Occipital lobe (tissue), 3 donors: ENCODE measurements at places on chromosomes 7 and 10. TPM values are rescaled to one million over a fixed set of nuclear protein-coding genes. Genes with fewer than 3 reads are reported as not detected.

- no peak for DNase-seq
Observed at GRCh38 chr7:71133856-71134255, 1.9 kb downstream of the GALNT17 start.

DNA sequence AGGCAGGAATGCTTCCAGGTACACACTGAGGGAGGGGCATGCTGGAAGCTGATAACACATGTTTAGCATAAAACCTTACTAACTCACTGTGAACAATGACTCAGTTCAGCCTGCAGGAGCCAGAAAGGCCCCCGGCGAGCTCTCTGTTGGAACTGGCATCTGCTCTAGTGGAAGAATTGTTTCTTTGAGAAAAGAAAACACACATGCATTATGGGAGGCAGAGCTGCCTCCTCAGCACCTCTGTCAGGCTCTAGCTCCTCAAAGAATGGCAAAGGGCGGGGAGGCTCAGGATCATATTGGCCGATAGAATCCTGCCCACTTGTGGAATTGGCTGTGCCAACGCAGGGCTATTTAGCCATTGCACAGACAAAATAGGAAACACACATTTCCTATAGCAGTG is 338.3 kb downstream of the CXCL12 start:
- DNase-seq: peak; percentile 21

DNA sequence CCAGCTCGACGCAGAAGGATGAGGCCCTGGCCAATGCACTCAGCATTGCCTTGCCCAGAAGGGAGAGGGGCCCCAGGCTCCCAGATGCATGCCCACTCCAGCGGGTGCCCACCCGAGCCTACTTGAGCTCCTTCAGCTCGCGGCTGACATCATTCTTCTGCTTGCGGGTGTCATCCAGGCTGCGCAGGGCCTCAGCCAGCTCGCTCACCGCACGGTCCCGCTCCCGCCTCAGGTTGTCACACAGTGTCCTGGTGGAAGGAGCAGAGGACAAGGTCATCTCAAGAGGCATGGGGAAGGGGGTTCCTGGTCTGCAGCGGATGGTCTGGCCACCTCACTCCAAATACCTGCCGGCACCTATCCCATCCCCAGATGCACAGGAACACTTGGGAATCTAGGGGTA is 92.8 kb downstream of the DLG5 start:
- no peak for DNase-seq

GRCh38 chr7:37709631-37710509 is 26.3 kb downstream of the GPR141 start:
- DNase-seq: no peak

PMS2 gene
- 28.7 TPM for total RNA-seq

WNT16 gene
- total RNA-seq: 1.2 TPM

GRCh38 chr10:96665306-96665705 is 55.0 kb downstream of the PIK3AP1 start:
- no peak for DNase-seq

NAT16 gene
- total RNA-seq: 1.2 TPM

LOXL4 gene
- 0.47 TPM for total RNA-seq

GRCh38 chr10:76278811-76279460 is 847.5 kb downstream of the LRMDA start:
- no peak for DNase-seq

GRCh38 chr10:77253147-77253545 is 384.5 kb downstream of the KCNMA1 start:
- DNase-seq: no peak

- DNase-seq: no peak
Observed at GRCh38 chr7:127844707-127845331, 186.4 kb downstream of the LRRC4 start.

GRCh38 chr10:78148216-78148960 is 114.7 kb downstream of the RPS24 start:
- no peak for DNase-seq

- no peak for DNase-seq
Observed at GRCh38 chr7:35802649-35803048, 1.8 kb downstream of the SEPTIN7 start.

GRCh38 chr7:111438369-111439289 is 123.7 kb downstream of the IMMP2L start:
- no peak for DNase-seq

BEND7 gene
- 4.8 TPM for total RNA-seq

C10orf53 gene
- not detected for total RNA-seq

DNA sequence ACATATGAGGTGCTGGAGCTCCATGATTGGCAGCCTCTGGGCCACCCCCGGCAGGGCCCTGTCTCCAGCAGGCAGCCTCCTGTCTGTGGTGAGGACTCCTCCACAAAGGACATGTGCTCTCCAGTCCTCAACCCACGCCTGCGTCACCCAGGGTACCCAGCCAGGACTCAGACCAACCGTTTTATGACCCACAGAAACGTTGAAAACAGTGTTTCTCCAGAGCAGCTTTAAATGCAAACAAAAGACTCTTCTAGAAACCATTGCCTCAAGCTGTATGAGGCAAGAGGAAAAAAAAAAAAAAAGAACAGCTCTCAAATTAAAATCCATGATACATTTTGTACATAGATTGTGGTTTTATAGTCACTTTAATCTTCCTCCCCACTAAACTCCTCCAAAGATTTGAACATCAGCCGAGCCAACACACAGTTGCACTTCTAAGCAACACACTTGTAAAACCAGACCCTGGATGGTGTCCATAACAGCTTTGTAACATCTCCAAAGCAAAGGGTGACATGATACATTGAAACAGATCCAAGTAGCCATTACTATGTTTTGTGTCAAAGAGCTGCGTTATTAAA is 175.0 kb upstream of the LYZL2 start:
- DNase-seq: no peak

DNA sequence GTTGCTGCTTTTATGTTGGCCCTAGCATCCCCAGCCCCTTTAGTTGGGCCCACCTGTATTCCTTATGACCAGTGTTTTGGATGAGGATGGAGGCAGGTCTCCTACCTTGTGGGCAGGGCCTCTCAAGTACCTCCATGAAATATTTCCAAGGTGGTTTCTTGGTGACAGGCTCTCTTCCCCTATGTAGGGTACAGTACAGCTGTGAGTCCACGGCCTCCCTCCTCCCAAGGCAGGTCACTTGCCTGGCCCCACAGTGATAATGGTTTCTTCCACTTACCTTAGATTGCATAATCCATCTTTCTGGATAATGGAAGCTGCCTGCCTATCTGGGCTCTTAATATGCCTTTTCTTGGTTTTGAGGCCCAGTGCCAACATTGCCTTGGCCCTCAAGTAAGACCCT is 110.4 kb downstream of the NT5C2 start:
- DNase-seq: no peak

- DNase-seq: no peak
Observed at GRCh38 chr7:96237040-96237439, 84.9 kb downstream of the SLC25A13 start.

GRCh38 chr7:155208681-155209477 is 88.8 kb upstream of the INSIG1 start:
- no peak for DNase-seq

- DNase-seq: no peak
Observed at GRCh38 chr10:34633374-34633773, 181.7 kb downstream of the PARD3 start.

- DNase-seq: no peak
Observed at GRCh38 chr10:76210211-76210610, 778.8 kb downstream of the LRMDA start.

DNA sequence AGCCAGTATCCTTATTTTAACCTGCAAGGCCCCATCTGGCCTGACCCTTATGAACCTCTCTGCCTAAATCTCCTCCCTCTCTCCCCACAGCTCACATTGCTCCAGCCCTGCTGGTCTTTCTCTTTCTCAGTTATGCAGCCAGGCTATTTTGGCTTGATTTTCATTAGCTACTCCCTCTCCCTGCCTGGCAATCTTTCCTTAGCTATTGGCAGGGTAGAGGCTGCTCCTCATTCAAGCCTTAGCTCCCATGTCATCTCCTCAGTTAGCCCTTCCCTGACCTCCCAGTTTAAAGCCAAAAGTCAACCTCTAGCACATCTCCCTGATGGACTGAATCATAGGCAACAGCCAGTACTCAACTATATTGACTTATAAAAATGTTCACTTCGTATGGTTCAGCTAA is 214.4 kb upstream of the CELF2 start:
- no peak for DNase-seq

AZGP1 gene
- not detected for total RNA-seq

DNA sequence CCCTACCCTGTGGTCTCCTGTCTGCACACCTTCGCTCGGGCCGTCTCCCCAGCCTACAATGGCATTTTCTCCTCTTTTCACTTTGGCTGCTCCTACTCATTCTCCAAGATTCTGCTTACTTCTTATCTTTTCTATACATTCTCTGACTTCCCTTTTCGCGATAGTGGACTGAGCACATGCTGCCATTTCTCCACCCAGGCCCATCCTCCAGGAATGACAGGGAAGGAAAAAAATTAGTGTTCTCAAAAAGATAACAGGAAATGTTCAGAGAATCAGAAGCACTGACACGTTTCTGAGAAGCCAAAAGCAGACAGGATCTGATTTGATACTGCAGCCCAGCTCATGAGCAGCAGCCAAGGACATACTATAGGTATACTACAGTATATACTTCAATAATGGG is 6.4 kb upstream of the ANXA11 start:
- no peak for DNase-seq

RPP38 gene
- 7.0 TPM for total RNA-seq

- no peak for DNase-seq
Observed at GRCh38 chr10:127720903-127721302, 16.1 kb upstream of the FOXI2 start.

LIPK gene
- not detected for total RNA-seq
